Left ventricle myocardium inferior (tissue), 1 donor: ENCODE measurements at places on chromosomes 5 and 9. TPM values are rescaled to one million over a fixed set of nuclear protein-coding genes. Genes with fewer than 3 reads are reported as not detected.

- no peak for DNase-seq
Measured at GRCh38 chr9:119334745-119335144, 34.5 kb downstream of the BRINP1 start.

DNA sequence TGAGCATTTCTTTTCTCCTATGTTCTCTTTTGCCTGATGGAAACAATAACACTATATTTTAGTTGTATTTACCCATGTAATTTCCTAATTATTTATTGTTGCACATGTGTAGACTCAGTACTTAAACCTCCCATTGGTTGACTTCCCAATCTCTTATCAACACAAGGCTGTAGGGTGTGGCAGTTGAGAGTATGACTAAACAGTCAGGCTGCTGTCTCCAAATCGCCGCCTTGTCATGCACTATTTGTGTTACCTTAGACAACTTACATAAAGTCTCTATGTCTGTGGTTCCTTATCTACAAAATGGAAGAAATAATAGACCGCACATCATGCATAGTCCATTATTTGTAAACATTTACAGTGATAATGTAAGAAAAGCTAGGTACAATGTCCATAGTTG, 68.9 kb upstream of the EFNA5 start:
- no peak for DNase-seq

DNA sequence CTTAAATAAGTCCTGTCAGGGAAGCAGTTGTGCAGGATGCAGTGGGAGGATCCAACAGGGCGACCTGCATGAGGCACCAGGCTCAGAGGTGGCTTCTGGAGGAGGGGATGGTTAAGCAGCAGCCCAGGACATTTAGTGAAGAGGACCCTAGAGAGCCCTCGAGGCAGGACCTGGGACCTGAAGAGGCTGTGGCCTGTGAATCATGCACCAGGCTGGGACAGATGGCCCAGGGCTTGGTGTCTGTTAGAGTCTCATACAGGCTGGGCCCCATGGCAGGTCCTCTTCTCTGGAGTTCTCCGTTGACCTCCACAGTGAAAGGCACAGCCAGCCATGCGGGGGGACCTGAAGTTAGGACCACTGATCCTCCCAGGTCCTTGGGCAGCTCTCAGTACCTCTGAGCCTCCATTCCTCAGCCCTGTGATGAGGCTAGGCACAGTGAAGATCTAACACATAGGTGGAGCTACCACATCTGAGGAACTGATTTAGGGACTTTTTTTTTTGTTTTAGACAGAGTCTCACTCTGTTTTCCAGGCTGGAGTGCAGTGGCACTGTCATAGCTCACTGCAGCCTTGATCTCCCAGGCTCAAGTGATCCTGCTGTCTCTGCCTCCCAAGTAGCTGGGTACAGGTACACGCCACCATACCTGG, 60.8 kb upstream of the GARNL3 start:
- DNase-seq = peak; percentile 10

- DNase-seq = peak; percentile 24
Measured at GRCh38 chr5:79510638-79511037, 3.3 kb downstream of the HOMER1 start.

- DNase-seq = no peak
Measured at GRCh38 chr5:89229331-89230070, 346.5 kb upstream of the MEF2C start.

DNA sequence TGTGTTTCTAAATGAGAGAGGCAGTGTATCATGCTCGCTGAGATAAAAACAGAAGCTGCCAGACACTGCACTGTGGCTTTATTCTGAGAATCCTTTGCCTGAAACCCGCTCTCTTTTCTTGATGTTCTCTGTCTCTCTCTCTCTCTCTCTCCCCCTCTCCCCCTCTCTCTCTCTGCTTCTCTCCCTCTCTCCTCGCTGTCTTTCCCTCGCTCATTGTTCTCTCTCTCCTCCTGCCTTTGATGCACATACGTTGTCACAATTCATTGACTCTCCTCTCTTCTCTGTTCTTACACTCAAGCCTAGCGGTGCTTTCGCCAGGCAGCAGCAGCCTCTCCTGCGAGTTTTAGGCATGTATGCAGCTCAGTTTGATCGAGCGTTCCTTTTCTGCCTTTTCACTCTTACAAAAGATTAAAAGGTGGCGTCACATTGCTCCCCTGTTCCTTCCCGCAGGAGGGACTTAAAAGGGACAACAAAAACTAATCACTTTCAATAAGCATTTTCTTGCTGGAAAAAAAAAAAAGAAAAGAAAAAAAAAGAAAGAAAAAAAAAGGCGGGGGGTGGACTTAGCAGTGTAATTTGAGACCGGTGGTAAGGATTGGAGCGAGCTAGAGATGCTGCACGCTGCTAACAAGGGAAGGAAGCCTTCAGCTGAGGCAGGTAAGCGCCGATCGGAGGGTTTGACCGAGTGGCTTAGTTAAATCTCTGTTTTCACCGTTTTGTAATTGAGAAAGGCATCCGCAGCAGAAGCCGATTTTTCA, 717.9 kb upstream of the WWC1 start:
- no peak for DNase-seq

- no peak for DNase-seq
Measured at GRCh38 chr5:139445325-139446170, 6.2 kb upstream of the DNAJC18 start.

DNA sequence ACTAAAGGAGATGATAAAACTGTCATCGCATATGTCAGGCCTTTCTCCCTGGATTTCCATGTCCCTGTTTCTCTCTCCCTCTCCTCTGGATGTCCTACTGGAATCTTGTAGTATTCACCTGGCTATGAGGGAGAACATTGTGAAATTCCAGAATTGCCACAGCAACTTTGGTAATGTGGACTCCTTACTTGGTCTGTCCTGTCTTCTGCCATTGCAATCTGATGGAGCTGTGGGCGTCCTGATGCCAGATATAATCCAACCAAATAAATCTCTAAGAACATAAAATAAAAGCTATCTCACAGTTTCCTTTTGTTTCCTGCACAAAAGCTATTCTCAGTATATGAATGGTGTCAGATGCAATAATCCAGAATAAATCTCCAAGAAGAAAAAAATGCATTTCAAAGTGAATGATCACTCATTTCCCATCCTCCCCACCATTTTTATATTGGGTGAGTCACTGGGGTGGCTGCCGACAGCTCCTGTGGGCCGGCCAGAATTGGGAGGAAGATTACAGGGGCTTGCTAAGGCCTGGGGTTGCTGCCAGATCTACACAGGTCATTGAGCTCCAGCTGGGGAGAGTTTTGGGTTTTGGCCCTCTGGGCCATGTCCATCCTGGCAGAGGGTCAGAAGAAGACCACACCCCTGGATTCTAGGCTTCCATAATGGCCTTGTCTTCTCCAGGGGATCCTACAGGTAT, 160.7 kb upstream of the PITX1 start:
- no peak for DNase-seq

Gene BDP1
- total RNA-seq = 15.1 TPM

- no peak for DNase-seq
Measured at GRCh38 chr5:140883927-140884697, 2.2 kb downstream of the PCDHA13 start.

- DNase-seq = no peak
Measured at GRCh38 chr5:88678770-88679381, 204.1 kb downstream of the MEF2C start.

DNA sequence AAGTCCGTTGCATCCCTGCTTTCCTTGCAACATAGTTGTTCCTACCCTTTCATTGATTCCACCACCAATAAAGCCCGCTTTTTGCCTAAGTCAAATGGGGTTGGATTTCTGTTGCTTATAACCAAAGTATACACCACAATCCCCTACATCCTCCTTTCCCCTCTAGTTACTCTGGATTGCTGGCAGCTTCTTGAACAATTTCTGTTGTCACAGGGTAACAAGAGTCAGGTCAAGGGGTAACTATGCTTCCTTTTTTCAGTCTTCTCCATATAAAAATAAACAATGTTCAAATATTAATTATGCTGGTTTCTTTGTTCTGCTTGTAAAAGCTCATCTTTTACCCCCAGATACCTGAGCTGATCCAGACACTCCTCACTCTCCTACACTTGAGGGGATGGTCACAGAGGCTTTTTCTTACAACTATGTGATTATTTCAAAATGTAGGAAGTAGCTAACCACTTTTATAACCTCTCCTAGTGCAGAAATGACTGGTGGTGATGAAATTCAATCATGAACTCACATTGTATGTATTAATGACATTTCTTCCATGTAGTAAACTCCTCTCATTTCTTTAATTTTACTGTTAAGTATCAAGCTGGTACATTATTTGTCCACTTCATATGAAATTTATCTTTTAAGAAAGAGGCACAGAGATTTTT, 136.5 kb downstream of the SNX18 start:
- DNase-seq = no peak

GRCh38 chr5:129199308-129199707, 104.8 kb downstream of the ISOC1 start:
- DNase-seq = no peak

GRCh38 chr9:76023715-76024195, 133.3 kb downstream of the PCSK5 start:
- DNase-seq = no peak

GRCh38 chr5:136906545-136906944, 541.2 kb upstream of the TRPC7 start:
- DNase-seq = no peak

DNA sequence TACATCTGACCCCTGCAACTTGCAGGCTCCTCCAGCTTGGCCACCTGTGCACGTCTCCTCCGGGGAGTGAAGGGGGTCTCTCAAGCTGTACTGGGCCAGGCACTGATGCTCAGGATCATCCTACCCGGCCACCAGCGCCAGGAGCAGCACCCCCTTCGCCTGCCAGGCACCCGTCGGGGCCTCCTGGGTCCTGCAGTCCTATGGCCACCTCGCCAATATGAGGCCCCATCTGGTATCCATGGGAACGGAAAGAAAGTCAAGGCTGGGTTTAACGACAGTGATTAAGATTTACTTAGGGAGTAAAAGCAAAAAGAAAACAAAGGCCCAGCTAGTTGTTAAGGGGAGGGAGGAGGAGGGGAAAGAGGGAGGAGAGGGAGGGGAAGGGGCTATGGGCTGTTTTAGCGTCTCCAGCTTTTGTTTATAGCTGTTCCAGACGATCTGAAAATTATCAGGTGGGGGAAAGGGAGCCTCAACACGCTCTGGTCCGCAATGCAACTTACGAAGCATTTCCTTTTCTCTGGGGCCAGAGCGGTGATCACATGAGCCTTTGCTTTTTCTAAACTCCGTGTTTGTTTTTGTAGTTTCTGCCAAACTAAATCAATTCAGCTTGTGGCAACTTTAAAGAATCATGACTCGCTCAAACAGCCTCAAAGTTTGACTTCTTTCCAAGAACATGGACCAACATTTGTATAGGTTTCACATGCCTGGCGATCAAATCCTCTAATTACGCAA, 132.4 kb downstream of the ROR2 start:
- no peak for DNase-seq

Gene CNTNAP3B
- total RNA-seq = 8.0 TPM
